Fibroblast of pulmonary artery (primary cell): ENCODE measurements at places on chromosomes 13 and 19.

DNA sequence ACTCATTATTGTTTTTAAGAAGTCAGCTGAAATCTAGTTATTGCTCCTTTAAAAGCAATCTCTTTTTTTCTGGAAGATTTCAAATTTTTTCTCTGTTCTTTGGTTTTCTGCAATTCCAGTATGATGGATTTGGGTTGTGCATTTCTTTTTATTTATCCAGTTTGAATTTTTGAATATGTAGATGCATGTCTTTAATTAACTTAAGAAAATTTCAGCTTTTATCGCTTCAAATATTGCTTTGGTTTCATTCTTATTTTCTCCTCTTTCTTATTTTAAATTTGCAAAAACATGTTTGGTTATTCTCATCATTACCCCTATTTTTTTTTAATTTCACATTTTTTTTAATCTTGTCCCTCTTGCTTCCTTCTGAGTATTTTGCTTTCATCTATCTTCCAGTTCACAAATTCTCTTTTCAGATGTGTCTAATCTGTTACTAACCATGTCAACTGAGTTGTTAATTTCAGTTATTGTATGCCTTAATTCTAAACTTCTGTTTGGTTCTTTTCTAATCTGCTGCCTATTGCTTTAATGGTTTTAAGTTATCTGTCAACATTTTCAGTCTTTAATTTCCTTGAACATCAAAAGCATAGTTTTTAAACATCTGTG is 56.8 kb downstream of the RAP2A start:
- no peak for DNase-seq

DNA sequence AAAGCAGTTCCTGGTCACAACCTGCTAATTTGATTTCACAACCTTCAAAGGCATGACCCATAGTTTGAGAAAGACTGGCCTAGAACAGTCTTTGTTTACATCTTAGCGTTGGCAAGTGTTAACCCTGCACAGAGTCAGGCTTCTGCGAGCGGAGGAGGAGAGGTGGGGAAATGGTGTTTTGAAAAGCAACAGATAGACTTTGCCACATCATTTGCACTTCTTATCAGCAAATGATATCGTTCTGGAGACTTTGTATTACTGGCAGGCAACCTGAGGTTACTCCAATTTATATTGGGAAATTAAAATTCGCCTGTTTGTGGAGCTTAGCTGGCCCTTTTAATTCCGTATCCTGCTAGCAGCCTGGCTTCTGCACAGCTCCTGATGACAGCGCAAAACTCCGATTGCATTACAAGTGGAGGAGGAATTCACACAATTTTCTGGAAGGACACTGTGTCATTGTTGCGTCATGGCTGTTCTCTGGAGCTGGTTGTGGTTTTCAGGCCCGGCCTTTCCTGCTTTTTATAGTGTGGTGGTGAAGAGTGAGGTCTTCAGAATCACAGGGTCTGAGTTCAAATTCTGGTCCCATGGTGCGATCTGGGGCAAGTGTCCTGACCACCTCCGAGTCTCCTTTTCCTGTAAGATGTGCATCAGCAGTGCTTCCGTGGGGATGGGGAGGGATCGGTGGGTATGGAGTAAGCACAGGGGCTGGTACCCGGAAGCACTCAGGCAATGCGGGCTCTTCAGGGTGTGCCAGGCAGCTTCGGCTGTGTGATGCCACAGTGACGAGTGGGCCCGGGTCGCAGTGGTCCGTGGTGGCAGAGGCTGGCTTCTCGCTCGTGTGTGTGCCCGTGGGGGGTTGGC is 49.1 kb upstream of the EHD2 start:
- peak; percentile 100 for DNase-seq

GRCh38 chr19:14081797-14082674 is 3.5 kb downstream of the C19orf67 start:
- no peak for DNase-seq

DNA sequence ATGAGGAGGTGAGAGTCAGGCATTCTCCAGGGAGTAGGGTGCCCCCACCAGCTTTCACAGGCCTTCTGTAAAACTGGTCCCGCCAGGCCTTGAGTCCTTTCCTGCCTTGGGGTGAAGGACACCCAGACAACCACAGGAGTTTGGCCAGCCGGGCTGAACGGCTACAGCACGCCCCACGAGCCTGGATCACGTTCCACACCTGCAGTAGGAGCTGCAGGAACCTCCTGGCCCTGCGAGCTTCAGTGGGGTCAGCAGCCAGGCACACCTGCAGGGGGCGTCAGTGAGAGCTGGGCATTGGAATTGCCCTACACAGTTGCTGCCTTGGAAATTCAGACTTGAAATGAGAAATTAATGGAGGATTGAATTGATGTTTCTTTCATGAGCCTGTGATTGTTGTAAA is 45.7 kb downstream of the COL4A2 start:
- DNase-seq = no peak

DNA sequence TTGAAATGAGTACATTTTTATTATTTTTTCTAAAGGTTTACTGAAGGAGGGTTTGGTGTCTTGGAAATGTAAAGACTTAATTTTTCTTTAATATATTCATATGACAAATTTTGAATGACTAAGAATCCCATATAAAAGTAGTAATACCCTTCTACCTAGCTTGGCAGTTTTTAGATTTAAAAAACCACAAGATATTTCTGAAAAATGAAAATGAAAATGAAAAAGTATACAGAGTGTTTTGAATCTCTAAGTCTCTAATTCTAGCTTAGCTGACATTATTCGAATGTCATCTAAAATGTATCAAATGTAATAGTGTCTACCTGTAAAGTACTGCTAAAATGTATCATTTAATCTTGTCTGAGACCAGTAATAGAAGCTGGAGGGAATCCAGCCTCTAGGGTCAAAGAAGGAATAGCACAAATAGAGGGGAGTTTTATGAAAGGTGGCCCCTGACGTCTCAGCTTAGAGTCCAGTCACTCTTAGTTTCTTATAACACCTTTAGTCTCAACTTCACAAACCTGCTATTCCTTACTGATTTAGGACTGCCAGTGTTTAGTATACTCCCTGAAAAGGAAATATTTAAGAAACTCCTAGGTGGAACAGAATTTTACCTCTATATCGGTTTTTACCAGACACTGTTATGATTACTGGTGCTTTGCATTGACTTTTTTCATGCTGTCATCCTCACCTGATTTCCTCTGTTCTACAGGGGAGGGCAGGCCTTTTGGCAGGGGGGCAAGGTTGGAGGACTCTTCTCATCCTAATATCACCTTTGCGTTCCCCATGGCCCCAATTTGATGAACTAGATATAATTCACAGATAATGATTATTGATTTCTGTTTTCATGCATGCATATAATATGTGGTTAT is 16.2 kb upstream of the MIR17HG start:
- DNase-seq = no peak

- no peak for DNase-seq
Measured at GRCh38 chr13:20711301-20712044, 8.0 kb downstream of the IL17D start.
